ENCODE measurements at places on chromosomes 1 and 21.

DNA sequence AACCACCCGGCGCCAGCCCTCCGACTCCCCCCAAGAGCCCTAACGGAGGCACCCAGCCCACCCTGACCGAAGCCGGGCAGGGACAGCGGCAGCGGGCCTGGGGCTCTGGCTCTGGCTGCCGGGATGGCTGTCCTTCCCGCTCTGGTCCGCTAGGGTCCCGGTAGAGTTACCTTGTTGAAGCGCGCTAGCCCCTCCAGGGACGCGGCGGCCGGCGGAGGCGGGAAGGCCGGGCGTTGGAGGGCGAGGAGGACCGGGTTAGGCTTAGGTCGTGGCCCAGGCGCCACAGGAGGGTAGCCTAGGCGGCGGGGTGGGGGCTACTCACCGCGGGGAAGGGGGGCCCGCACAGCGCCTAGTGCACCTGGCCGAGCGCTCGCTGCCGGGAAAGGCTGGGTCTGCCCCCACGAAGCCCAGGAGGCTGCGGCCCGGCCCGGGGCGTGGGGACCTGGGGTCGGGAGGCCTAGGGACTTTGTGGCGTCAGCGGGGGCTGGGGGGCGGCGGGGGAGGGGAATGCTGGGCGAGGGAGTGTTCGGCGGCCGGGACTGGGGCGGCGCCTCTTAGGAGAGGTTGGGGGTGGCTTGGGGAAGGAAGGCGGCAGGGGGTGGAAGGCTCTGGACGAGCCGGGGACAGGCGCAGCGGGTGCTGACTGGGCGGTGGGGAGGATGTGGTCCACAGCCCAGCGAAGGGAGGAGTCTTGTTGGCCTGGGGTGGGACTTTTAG lies at the start of gene TRIM17:
Gene TRIM17 (minus strand): TSS at position 645 of the 717 bp plus-strand sequence. CDS start 1,789 bp downstream, outside the sequence.
- DNase-seq = no peak

DNA sequence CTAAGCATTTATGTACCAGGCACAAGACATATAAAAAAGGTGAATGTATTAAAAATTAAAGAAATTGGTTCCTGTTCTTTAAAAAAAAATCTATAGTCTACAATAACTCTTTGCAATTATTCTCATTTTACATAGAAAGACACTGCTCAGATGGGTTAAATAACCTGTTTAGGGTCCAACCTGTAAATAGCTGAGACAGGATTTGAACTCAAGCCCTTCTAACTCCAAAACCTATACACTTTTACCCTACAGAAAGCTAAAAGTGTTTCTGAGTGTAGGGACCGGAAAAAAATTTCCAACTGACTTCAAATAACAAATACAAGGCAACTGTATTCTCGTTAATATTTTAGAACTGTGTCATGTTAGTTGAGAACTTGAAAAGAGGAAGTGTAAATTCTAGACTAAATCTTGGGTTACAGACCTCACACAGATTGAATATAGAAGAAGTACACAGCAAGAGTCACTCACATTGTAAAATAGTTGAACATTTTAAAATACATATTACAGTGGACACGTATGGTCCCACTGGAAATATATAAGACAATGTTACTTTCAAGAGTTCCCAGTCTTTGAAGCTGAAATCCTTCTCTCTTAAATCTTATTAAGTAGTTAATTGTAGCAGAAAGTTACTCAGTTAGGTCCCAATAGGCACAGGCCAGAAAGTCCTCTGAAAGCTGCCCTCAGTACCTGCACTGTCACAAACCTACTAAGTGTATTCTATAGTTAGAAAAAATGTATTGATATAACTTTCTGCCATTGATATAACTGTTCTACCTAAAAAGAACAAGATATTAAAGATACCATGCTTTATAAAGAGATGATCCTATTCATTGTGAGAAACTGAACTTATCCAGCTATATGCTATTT lies 7.3 kb downstream of the EDEM3 start:
- DNase-seq = no peak

DNA sequence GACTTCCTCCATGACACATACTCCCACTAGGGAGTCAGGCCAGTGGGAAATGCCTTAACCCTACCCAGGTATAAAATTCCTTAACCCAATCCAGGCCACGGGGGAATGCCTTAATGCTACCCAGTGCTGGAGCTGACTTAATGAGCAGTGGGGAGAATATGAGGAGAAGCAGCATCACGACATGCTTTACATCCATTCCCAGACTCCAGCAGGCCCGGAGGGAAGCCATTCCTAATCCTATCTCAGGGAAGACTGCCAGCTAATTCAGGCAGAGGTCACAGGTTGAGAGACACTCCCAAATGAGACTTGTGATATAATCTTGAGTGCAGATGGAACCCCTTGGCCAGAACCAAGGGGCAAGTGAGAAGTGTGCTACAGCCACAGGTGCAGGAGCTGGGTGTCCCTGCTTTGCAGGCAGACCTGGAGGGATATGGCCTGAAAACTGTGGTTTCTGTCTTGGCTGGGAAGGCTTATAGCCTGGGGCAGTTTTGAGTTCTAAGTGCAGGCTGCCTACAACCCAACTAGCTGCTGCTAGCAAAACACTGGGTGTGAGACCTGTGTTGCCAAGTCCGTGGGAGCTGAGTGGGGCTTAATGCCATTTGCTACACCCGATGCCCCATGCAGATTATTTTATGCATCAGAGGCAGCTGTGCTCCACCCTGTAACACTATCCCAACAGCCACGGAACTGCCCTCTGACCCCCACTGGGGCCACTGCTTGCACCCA lies 45.1 kb upstream of the GUCA2A start:
- DNase-seq = no peak

GRCh38 chr1:91884459-91885212 lies 1.3 kb downstream of the TGFBR3 start:
- no peak for DNase-seq

DNA sequence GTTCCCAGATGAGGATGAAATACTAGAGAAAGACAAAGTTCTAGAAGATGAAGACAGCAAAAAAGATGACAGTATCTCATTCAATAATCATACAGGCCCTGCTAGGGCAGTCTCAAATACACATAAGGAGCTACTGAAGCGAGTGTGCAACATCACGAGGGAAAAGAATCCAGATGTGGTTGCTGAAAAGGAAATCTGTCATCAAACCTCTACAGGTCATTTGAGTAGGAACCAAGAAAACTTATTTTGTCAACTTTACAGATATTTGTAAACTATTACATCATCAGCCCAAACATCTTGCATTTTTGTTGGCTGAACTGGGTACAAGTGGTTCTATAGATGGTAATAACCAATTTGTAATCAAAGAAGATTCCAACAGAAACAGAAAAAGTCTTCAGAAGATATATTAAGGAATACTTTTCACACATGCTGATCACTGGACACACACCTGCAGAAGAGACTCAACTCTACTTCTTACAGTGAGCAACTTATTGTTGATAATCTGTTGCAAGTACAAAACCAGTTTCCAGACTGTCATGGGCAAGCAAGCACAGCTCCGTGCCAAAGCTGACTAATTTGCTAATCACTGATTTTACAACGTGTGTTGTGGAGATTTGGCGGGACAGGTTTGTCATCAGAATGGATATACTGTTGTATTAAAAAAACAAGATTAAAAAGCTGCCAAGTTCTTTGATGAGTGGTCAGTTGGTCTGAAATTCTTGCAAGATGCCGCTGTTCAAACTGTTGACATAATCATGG lies 42.1 kb downstream of the TRIM33 start:
- no peak for DNase-seq

DNA sequence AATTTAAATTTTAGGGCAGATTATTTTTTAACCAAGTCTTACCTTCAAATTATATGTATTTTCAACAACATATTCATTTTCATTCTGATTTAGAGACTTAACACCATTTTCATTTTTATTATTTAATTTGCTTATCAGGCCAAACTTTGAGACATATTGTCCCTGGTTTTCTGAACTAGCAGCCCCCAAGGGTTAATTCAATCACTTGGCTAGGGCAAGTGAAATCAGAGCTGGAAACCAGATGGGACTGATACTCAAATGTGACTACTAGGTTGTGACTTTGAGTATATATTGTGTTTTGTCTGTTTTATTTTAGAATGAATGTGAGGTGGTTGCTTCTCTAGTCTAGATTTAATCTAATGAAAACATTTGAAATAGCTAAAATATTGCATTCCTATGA lies 198.9 kb upstream of the PTGFR start:
- no peak for DNase-seq

DNA sequence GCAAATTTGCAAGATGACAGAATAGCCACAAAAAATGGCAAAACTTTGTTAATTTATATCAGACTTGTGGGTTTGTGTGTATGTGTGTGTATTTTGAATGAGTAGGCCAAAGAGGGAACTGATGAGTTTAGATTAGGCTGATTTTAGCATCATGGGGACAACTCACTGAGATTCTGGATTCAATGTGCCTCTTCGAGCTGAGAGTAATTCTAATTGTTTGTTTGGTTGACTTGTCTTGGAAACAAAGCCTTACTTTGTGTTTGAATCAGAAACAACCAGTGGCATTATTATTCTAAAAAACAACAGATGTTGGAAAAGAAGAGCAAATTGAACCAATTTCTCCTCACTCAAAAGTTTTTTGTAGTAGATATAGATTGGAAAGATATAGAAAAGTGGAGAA lies 40.5 kb upstream of the C21orf91 start:
- DNase-seq = no peak

GRCh38 chr1:19424651-19425570 lies 60.4 kb downstream of the CAPZB start:
- DNase-seq = no peak

DNA sequence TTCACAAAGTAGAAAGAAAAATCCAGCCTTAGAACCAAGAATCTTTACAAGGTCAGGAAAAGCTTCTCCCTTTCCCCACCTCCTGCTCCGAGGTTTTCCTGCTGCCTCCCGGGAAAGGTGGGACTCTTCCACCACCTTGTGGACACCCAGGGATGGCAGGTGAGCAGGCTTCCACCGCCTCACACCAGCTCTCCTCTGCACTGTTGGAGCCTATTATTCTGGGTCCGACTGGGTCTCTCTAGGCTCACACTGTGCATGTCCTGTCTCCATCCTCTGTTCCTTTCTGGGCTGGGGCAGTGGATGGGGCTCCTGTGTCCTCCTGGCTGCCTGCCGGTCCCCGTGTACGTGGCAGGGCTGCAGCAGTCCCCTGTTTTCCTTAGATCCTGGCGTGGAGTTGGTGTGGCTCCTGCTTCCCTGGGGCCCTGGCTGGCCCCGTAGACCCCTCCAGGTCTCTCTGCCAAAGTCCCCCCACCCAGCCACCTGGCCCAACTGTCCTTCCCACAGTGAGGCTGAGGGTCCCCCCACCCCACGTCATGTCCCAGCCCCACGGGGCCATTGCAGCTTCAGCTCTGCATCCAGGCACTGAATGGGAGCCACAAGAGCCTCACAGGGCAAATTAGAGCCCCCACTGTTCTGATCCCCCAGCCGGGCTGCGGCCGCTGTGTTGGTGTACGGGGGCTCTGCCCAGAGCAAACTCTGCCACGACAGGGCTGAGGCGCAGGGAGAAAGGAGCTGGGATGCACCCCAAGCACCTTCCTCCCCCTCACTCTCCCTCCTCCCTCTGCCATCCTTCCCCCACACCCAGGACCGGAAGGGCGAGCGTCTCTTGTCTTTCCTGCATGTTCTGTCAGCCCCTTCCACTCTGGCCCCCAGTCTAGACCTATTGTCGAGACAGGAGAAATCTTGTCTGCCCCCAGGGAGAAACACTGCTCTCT lies 3.3 kb upstream of the SLC45A1 start:
- DNase-seq = peak; percentile 14

- DNase-seq = no peak
These were observed 9.9 kb upstream of the DCAF6 start for GRCh38 chr1:167926486-167926997.

DNA sequence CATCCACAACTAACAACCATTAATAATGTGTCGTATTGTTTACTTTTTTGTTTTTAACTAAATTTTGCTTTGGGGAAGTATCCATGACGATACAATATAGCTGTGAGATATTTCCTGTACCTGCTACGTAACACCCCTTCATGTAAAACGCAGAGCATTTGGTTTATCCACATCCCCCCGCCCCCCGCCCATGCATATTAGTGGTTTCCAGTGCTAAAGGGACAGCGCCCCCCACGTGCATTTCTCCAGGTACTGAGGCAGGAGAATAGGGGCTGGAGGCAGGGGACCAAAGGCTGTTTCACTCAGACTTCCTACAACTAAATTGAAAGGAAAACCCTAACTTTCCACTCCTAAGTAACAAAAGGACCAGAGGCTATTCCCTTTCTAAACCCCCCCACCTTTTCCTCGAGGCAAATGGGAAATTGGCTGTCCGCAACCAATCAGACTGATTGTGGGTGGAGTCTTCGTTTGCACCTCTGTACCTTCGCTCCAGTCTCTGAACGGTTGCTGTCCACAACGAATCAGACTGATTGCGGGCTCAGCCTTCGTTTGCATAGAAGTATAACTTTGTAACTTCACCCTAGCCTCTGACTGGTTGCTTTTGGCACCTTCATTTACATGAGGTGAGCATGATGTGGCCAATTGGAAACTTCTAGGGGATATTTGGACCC lies 12.2 kb upstream of the RIPK4 start:
- no peak for DNase-seq

DNA sequence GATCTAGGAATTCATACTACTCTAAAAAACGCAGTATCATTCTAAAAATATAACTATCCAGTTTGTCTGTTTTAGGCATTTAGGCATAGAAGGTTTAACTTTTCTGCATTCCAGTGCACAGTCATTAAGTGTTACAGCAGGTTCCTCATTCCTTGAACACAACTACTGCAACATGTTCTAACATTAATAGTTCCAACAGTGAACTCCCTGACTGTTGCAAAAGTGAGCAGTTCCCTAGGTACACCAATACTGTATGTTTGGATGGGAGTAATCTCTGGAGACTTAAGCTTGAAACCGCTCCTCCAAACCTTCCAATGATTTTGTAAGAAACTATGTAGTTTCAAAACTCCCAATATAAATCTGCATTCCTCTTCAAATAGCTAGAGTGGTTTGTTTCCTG lies 46.2 kb downstream of the UCHL5 start:
- DNase-seq = no peak

DNA sequence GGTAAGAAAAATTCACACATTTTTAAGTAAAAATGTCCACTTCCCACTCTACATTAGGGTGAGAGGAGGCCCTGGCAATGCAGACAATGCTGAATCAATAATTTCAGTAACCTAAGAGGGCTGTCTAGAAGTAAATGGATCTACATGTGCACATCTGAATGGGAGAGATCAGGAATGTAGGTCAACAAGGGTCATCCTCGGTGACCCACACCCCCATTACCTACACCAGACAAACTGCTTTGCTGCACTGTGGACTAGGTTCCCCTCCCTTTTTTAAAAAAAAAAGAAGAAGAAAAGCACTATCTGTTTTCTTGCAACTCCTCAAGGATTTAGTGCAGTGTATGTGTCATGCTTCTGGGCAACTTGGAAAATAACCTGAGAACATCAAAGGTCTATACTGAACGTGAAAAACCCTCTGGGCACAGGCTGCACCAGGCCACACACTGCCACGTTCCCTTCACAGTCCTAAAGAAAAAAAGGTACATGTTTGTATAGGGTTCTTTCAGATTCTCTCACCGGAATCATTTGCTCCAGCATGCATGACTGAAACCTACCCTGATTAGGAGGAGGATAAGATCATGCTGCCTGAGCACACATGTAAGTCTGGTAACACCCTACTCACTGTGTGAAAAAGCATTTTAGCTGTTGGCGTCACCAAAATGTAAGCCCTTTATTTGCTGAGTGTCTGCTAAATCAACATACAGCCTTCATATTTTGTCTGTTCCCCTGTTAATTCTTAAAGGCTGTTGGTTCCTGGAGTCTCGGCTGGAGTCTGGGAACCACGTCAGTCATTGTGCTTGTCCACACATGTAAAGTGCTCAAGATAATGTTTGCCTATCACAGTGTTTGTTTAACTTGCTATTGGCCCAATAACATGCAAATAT lies 341.0 kb downstream of the SMYD3 start:
- no peak for DNase-seq
